Activated CD4-positive, alpha-beta T cell treated with anti-CD3 and anti-CD28 coated beads, Interleukin-2, amount 10 ng/mL, durations not matched to agents 24 days and 14 days (primary cell): ENCODE measurements at places on chromosomes 4 and X. TPM values are rescaled to one million over a fixed set of nuclear protein-coding genes. Genes with fewer than 3 reads are reported as not detected.

The HCCS gene
- 26.0 and 27.2 TPM in 2 replicates for total RNA-seq

DNA sequence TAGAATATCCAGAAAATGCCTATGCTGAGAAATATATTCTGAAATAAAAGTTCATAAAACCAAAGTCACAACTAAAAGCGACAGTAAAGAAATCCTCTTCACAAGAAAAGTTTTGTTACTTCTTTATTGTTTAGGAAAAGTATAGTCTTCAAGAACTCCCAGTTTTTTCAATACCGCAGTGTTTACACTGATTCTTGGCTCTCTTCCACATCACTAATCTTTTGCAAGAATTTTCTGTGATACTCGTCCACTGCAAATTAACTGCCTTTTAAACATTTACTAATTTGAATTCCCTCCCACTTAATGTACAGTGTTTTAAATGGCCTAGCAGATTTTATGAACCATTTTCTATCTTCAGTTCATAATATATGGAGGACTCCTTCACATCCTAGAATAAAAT lies 65.1 kb downstream of the HPGDS start:
- H3K27ac ChIP-seq = no peak overlapping the region
- no peaks in the 10 kb centered on the region for H3K4me1 ChIP-seq
- H3K36me3 ChIP-seq = peaks cover 32% of the 10 kb centered on the region
- H3K4me3 ChIP-seq = no peak overlapping the region

DNA sequence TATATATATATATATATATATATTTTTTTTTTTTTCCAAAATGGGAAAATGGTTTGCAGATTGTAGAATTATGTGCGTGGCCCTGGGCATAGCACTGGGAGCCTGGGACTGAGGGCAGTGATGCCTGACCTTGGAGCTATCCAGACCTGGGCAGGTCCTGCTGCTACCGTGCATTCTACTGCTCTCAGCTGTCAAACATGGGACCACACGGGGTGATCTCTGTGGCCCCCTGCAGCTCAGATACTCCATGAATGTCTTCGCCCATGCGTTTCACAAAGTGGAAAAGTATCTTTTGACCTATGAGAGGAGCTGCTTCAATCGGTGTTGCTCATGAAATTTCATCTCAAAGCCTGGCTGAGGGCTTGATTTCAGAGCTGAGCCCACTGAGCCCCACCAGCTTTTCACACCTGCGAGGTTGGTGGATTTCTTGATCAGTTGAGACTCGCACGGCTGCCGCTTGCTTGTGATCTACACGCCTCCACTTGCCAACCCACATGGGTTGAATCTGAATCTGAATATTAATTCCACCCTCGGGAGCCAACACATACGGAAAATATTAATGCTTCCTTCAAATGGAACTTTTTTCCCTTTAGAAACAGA lies 35.7 kb downstream of the ING2 start:
- no peaks in the 10 kb centered on the region for H3K27me3 ChIP-seq
- DNase-seq = no peak
- no peaks in the 10 kb centered on the region for H3K36me3 ChIP-seq
- H3K27ac ChIP-seq = no peak overlapping the region

- no peaks in the 10 kb centered on the region for H3K36me3 ChIP-seq
- no peaks in the 10 kb centered on the region for H3K4me1 ChIP-seq
- no peak overlapping the region for H3K27ac ChIP-seq
- H3K27me3 ChIP-seq = no peaks in the 10 kb centered on the region
Observed at GRCh38 chr4:81399306-81400086, 72.2 kb downstream of the RASGEF1B start.

GRCh38 chr4:159101988-159102621 lies 774 bp upstream of the RAPGEF2 start:
- H3K36me3 ChIP-seq = peaks cover 3% of the 10 kb centered on the region
- H3K4me3 ChIP-seq = peak overlapping the region; percentile 64
- H3K27me3 ChIP-seq = peaks cover 2% of the 10 kb centered on the region
- H3K27ac ChIP-seq = peak overlapping the region; percentile 45

DNA sequence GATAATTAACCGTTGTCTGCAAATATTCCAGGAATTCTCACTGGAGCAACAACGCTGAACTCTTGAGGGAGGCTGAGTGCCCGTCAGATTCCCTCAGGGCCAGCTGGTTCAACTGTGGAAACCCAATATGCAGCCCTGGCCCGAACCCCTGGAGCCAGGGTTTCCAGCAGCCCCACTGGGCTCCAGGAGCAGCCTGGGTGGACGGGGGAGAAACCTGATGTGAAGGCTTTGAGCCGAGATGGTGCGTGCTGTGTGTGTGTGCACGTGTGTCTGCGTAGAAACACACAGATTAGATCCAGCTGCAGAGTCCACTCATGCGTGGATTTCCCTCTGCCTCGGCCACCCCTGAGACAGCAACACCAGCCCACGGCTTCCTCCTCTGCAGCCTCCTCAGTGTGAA lies 19.4 kb upstream of the SLC25A6 start:
- no peak overlapping the region for H3K4me3 ChIP-seq
- H3K27ac ChIP-seq = no peak overlapping the region
- peaks cover 30% of the 10 kb centered on the region for H3K36me3 ChIP-seq
- no peaks in the 10 kb centered on the region for H3K27me3 ChIP-seq
- no peak for DNase-seq
